ENCODE measurements at places on chromosomes 5 and 9.

DNA sequence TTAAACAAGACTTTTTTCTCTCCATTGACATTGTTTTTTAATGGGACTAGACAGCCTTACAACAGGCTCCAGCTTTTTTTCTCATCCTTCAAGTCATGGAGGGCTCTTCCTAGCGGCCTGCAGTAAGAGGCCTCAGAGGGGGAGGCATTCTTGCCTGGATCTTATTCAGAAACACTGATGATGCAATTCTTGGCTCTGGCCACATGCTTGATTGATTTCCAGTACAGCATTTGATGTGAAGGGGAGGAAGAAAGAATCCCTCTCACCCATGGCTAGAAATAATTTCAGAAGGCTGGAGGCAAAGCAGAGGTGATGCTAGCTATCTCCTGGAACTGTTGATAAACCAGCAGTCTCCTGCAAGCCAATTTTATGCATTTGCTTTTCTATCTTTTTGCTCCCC is 324.8 kb downstream of the PRELID2 start:
- DNase-seq: no peak

GRCh38 chr5:162573758-162574157 is 506.2 kb downstream of the GABRG2 start:
- no peak for DNase-seq

DNA sequence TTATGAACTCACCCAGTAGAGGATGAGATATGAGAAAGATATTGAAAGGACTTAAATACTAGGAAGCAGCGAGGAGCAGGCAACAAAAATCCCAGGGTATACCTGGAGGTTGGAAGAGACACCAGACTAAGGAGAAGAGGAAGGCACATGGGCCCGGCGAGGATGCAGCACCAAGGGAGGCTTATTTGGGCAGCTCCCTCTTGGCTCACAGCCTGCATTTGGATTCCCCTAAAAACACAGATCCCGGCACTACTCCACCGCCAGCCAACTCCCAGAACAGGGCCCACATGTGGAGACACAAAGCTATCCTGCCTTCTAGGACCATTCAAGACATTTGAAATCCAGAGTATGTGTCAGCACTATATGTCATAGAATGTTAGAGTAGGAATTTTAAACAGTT is 199.8 kb upstream of the FBXL7 start:
- no peak for DNase-seq

DNA sequence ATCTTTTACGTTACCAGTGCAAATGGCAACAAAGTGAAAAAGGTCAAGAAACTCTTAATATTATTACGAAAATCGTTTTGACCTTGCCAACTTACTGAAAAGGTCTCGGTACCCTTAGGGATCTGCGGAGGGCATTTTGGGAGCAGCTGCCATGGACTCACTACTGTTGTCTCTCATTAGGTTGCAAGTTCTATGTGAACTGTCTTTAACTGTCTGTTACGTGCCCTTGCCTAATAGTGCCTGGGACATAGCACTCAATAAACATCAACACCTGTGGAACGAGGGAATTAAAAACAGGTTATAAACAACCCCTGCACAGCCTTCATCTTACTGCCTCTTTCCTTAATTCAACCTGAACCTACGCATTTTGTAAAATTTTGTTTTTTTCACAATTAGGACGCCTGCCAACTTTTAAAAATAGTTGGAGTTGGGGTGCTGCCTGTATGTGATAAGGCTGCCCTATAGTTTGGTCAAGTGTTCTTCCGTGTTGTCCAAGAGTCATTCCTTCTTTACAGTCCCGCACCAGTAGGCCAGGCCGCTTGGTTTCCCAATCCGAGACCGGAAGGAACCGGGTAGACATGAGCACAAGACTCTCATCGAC is 527 bp upstream of the SREK1 start:
- DNase-seq: no peak

- DNase-seq: no peak
These were observed 88.0 kb upstream of the NFIB start for GRCh38 chr9:14401911-14402310.

- DNase-seq: no peak
These were observed 112.8 kb downstream of the MARCHF11 start for GRCh38 chr5:16066810-16067209.

All from globus pallidus (tissue), 1 donor.